ENCODE measurements at places on chromosomes 2 and 18.

- DNase-seq, result no peak
These were observed 808.4 kb downstream of the ERBB4 start for GRCh38 chr2:211730215-211730614.

DNA sequence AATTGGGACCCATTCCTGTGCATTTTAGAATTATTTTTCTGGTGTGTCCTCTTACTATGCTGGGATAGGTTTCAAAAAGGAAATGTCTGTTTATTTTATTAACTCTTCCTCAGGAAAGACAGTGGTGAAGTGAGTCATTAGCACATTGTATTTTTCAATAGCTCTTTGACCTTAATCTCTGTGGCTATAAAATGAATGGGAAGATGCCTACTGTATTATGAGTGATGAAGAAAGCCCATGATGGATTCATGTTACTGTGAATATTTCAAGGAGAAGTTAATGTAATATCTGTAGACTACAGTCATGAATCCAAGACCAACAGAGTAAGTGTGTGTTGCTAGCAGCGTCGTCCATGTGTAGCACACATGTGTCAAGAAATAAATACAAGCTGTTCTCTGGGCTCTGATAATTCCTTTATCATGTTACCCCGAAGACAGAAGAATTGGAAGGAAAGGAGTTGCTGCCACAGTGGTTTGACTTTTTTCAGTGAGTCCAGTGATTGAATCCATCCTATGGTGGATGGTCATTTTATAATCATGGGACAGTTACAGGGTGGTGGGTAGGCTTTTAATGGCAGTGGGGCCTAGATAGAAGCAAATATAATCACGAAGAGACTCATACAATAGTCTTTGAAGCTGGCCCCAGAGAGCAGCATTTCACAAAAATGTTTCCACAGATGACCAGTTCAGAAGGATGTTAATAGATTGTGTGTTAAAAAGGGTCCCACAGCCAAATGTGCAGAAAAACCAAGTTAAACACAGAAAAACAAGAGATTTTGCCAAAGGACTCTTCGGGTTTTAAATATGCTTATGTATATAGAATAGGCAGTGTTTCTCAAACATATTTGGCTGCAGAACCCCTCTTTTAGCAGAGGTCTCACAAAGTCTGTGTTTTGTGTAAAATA lies 239.7 kb upstream of the RASGRP3 start:
- no peak for DNase-seq

DNA sequence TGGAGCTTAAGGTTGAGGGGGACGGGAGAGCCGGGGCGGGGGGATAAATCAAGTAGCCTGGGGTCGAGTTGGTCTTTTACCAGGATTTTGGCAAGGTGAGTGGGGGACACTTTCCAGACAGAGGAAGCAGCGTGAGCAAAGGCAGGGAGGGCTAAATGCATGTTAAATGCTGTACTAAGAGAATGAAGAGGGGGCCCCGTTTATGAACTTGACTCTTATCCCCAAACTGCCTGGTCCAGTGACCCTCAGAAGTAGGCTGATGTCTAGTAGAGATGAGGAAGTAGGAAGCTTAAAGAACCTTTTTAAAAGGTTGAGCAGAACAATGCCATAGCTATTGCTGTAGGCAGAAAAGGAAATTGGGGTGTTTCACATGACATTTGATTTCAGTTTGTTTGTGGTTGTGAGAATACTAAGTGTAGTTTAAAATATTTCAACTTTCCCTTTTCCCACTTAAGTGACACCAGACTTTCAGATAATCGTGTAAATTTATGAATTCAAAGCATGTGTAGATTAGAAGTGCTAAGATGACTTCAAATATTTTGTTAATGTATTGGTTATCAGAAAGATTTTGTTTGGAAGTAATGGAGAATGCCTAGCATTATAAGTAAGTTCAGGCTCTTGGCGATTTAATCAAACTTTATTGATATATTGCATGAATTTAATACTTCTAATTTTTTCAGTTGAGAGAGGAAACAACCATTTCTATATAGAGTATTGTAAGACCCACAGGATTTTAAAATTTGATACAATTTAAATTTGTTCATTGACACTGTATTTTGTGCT lies 1.8 kb downstream of the REL start:
- DNase-seq, result no peak

DNA sequence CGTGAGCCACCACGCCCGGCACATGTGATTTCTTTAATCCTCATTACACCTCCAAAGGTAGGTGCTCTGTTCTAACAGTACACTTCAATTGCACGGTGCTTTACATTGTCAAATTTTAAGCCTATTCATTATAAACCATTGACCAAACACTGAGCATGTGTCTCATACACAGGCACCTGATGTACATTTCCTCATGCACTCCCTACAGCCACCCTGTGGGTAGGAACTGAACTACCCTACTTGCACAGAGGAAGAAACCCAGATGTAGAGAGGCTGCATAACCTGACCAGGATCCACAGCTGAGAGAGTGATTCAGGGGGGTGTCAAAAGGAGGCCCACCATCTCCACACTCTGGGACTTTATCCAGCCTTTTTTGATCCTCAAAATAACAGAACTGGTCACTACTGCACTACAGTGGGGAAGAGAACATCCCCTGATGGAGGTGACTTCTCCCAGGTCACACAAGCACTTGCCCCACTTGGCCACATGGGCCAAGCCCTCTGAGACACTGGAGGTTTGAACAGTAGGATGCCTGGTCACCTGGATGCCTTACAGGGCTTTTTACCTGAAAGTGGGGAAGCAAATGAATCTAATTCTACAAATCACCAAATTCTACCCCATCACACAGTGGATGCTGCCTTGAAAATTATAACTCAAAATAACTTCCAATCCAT lies 6.9 kb upstream of the DPYSL5 start:
- no peak for DNase-seq

GRCh38 chr2:242022550-242023290 lies 153.2 kb downstream of the RTP5 start:
- no peak for DNase-seq

DNA sequence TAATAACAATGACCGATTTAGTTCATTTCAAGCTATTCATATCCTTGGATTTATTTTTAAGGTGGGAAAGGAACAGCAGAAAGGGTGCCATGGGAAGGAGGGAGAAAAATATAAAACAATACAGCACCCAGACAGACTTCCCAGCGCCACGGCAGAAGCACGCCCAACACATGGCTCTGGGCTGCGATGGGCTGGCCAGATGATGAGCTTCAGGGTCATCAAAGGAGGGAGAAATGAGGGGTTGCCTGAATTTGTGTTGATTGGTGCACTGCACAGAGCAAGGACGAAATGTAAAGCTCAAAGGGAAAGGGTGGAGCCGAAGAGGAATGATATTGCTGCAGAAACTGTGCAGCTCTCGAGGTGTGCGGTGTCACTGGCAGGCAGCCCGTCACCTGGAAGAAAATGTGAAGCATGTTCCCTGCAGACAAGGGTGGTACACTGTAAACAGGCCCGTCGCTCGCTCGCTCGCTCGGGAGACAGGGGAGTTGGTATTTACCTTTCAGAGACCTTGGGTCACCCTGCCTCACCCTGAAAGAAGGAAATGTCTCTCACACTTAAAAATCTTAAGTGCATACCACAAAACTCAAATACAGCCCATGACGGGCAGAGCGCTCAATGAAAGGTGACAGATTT lies 195.5 kb upstream of the CTAGE1 start:
- DNase-seq, result no peak

DNA sequence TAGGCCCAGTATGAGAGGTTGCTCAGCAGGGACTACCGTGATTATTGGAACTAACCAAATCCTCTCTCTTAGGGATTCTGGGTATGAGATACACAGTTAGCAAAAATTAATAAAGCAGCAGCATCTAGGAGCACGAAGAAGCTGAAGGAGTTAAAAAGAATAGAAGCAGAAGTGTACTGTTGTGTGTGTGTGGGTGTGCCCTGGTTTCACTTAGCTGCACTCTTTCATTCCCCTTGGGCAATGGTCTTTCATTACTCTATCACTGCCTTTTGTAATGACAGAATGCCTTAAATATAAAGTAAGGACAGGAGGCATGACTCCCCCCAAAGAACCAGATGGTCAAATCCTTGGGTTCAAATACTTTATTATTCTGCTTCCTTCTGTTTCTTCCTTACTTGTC lies 115.9 kb upstream of the CD302 start:
- DNase-seq, result no peak

GRCh38 chr2:457262-457661 lies 169.4 kb upstream of the ALKAL2 start:
- DNase-seq, result no peak

DNA sequence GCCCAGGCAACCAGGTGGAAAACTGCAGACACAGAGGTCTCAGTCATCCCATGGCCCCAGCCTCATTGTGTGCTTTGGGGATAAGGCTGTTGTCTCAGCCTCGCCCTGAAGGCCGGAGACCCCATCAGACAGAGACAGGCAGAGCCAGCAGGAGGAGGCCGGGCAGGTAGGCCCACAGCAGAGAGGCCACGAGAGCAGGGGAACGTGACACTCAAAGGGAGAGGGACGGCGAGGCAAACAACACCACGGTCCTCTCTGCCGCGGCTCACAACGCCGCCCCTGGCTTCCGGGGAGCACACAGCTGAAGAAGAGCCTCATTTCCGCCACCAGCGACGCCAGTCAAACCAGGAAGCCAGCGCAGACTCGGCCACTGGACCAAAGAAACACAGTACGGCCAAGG lies 103.3 kb downstream of the ZNF516 start:
- DNase-seq, result no peak

DNA sequence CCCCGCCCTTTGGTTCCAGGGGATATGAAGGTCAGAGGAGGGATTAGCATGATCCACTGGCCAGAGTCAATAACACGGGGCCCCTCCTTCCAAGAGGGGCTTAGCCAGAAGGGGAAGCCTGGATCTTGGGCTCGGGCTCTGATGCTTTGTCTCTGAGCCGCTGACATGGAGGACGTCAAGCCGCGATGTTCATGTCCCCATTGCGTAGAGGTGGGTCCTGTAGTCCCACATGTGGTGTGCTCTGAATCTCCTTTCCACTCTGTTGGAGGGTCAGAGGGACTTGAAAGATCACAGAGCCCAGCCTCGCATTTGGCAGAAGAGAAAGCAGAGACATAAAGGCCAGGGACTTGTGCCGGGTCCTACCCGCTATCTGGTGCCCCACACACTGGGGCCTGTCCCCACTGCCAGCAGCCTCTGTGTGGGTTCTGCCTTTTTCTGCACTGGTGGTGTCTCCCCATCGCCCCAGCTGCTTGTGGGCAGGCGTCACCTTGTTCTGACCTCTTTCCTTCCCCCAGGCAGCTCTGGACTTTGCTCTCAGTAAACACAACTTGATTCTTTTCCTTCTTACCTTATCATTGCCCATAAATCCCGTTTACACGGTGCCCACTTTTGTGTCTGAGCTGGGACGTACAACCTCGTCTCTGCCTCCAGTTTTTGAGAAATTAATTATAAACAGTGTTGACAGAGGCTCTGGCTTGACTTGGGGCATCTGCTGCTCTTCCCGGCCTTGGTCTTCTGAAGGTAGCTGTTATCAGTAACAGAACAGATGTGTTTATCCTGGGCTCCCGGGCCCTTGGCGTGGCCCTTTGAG lies 48.8 kb downstream of the SH3BP4 start:
- DNase-seq, result no peak

- DNase-seq, result no peak
These were observed 63.0 kb upstream of the GALNT13 start for GRCh38 chr2:153808679-153809078.

DNA sequence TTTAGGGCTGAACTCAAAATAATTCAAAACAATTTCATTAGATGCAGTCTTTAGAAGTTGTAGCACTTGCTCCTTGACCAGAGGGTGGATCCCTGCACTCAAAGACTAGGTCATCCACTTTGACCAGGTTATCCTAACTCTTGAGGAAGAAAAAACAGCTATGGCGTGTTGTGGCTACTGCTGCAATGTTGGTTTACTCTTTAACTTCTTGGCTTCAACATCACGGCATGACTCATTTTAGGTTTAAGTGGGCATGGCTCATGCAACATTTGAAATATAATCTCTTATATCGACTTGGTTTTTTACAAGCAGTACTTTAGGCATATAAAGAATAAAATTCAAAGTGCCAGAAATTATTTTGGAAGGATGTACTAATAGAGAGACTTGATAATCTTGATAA lies 35.4 kb downstream of the ANKRD29 start:
- no peak for DNase-seq

Measured in AG04450 (cell line).